ENCODE measurements at places on chromosomes 11 and 22.

- DNase-seq = no peak
Observed at GRCh38 chr11:68734111-68734510, 17.2 kb downstream of the TESMIN start.

GRCh38 chr11:133072378-133072777 lies 459.9 kb downstream of the OPCML start:
- no peak for DNase-seq

GRCh38 chr22:36014546-36015074 lies 14.0 kb downstream of the RBFOX2 start:
- DNase-seq = no peak

DNA sequence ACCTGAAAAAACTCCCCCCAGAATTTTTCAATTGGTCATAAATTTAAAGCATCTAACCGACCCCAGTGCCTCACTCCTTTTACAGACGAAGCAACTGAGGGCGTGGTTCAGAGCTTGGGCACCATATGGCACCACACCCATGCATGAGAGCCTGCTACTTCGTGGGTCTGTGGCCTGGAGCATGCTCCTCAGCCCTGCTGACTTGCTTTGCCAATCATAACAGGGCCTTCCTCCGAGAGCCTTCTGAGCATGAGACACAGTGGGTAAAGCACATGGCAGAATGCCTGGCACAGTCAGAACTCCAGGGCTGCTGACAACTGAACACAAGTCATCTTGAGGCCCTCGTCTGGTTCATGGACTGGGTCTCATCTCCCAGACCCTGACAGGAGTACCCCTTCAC lies 33.3 kb downstream of the HIRA start:
- no peak for DNase-seq

GRCh38 chr22:45678961-45679912 lies 7.6 kb downstream of the ATXN10 start:
- no peak for DNase-seq

- no peak for DNase-seq
Observed at GRCh38 chr22:31339148-31339832, 6.9 kb downstream of the PATZ1 start.

DNA sequence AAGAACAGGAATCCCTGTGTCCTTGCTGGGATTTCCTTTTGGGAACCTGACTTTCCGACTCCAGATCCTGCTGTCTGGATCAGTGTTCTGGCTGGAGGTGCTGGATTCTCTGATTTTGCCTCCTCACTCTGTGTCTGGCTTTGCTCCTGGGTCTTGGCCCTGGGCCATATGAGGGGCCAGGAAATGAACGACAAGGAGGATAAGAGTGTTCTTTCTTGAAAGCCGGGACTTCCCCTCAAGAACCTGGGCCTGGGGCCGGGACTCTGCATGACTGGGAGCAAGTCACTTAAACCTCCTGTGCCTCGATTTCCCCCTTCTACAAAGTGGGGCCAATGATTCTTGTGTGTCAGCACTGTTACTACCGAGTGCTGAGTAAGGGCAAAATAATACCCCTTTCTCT lies 2.9 kb upstream of the MYO7A start:
- no peak for DNase-seq

DNA sequence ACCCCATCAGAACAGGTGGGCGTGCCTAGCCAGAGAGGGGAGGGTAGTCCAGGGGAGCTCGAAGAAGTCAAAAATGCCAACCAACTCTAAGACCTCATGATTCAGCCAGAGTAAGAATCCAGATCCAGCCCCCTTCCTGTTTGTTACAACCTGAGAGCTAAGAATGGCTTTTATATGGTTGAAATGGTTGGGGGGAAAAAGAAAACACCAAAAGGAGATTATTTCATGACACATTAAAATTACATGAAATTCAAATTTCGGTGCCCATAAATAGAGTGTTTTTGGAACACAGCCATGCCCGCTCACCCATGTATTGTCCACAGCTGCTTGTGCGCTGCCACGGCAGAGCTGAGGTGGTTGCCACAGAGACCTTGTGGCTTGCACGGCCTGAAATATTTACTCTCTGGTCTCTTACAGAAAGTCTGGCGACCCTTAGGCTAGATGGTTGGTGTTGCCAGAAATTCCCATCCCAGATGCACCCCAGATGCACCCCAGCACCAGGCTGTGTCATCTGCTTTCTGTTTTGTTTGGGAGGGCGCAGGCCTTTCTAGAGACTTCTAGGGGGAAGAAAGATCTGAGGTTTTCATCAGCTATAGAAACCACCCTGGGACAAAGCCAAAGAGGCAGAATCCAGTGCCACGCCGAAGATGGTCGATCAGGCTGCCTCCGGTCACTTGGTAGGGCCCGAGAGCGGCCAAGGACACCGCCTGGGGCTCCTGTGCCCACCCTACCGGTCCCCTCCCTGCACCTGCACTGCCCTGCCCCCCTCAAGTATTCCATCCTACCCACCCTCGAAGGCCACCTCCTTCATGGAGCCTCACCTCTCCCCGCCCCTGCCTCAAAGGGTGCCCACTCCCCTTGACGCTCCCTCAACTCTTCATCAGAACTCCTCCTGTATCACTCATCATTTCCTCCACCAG lies 80.2 kb downstream of the DSCAML1 start:
- DNase-seq = no peak

DNA sequence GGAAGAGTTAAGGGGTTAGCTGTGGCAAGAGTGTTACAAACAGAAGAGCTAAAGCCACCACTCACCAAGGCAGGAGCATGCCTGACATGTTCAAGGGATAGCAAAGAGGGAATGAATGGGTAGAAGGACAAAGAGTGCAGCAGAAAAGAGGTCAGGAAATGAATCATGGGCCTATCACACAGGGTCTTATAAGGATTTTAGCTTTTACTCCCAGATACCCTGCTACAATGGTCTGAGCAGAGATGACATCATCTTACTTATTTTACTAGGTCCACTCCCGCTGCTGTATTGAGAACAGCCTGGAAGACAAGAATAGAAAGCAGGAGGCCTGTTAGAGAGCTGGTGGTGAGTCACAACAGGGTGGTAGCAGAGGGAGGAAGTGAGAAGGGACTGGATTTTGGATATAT lies 9.8 kb downstream of the TRAF6 start:
- no peak for DNase-seq

DNA sequence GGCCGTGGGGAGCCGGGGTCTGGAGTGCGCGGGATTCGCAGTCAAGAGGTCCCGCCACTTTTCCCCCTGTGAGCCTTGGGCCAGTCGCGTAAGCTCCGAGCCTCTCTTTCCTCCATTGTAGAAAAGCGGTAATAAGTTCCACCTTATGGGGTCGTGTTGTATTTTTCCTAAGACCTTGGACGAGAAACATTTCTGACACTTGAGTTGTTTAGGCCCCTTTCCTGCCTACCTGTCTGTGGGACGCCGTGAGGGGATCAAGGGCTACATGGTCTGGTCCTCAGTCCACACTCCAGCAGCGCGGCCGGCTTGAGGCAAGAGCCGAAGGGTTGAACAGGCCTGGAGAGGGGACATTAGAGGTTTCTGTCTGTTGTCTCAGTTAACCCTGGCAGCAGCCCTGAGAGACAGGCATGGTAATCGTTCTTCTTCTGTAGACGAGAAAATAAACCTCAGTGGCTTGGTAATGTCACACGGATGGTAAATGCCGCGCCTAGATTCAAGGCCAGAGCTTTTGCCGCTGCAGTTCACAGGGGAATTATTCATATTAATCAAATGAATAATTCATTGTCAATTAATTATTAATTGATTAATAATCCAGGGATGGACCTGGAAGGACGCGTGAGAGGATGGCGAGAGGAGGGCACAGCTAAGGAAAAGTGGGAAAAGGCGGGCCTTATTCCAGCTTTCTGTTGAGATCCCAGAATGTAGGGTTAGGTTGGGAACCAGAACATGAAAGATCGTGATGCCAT lies 545 bp downstream of the FEN1 start:
- no peak for DNase-seq

- DNase-seq = no peak
Observed at GRCh38 chr11:2122907-2123627, 16.1 kb downstream of the IGF2 start.

DNA sequence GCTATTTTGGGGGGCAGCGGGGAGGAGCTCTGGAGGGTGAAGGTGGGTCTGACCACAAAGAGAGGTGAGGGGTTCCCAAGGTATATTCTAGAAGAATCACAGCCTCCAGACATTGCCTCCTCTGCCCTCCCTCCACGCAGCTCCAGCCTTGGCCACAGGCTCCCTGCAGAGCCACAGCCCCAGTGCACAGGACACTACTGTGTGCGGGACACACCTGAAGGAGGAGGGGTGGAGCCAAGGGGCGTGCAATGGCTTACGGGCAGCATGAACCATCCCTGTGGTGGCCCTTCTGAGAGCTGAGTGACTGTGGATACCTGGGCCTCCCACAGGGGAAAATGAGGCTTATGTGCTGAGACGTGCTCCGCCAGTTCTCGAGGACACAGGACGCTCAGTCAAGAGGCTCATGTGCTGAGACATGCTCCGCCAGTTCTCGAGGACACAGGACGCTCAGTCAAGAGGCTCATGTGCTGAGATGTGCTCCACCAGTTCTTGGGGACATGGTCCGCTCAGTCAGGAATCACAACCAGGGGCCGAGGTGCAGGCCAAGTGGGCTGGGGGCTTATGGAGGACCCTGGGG lies 417.3 kb downstream of the SHANK2 start:
- DNase-seq = no peak

DNA sequence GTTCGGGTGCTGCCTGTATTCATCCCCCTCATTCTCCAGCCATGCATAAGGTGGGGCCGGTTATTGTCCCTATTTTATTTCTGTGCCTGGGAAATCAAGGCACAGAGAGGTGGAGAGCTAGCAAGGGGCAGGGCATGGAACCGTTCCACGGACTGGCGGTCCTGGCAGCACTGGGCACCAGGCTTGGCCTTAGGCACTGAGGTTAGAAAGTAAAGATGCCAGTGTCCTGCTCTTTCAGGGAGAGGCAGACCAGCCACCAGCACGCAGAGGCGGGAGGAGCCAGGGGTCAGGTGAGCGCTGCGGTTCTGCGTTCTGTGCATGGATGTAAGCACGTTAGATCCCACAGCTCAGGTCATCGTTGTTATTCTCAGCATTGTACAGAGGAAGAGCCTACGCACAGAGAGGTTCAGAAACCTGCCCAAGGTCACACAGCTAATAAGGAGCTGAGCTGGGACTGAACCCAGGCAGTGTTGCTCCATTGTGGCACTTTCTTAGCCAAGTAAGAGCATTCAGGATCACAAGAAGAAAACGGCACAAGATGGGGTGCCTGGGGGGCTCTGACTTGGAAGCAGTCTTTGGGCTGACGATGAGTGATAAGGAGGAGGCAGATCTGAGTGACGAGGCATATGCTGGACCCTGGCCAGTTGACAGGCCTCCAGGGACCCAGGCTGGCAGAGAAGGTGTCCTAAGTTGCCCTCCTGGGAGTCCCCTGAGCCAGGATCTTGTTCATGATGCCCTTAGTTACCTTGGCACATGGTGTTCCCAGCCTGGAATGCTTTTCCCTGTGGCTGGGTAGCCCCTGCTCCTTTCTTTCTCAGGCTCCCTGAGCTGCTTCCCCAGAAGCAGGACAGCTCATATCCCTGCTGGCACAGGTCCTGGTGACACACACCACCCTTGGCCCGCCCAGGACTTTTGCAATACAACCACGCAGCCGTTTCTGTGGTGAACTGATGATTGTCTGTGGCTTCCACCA lies 41.1 kb downstream of the OSBPL5 start:
- DNase-seq = no peak

- no peak for DNase-seq
Observed at GRCh38 chr22:40377931-40378330, 7.5 kb downstream of the SGSM3 start.

DNA sequence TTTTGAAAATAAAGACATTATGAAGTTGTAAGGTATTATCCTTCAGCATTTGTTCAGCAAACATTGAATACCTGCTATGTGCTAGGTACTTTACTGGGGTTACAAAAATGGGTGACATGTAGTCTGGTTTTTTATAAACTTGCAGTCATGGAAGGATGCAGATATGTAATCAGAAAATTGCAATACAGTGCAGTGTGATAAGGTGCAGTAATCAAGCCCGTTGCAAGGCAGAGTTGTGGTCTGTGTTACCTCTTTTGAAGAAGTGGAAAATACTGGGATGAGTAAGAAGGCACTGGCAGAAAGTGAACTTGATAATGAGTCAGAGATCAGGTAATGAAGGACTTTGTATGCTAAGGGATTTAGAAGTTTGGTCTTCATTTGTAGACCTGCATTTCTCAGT lies 8.1 kb downstream of the FBXO7 start:
- no peak for DNase-seq

DNA sequence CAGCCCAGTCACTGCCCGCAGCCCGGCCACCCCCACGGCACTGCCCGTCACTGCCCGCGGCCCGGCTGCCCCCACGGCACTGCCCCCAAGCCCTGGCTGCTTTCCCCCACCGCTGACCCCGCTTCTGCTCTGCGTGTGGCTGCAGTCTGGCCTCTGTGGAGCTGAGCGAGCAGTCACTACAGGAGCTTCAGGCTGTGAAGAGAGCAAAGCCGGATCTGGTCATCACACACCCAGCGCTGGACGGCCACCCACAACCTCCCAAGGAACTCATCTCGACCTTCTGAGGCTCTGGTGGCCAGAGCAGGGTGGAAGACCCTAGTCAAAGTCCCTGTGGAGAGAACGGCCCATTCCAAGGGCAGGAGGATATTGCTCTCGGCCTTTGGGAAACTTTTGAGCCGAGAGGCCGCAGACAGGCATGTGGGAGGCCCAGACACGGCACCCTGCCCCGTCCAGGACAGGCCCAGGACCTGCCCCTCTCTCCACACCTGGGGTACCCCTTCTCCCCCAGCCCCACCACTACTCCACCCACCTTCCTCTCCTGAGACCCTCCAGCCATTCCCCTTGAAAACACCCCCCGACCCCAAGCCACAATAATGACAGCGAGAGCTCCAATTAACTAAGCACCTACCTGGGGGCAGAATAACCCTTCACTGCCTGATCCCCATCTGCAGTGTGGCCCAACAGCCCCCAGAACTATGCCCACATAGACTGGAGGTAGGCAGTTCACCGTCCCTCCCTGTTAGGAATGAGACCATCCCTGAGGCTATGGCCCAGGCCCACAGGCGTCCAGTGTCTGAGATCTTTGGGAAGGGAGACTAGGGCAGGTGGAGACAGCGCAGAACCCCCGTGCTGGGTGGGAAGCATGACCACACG lies 3.7 kb upstream of the PGGHG start:
- no peak for DNase-seq

DNA sequence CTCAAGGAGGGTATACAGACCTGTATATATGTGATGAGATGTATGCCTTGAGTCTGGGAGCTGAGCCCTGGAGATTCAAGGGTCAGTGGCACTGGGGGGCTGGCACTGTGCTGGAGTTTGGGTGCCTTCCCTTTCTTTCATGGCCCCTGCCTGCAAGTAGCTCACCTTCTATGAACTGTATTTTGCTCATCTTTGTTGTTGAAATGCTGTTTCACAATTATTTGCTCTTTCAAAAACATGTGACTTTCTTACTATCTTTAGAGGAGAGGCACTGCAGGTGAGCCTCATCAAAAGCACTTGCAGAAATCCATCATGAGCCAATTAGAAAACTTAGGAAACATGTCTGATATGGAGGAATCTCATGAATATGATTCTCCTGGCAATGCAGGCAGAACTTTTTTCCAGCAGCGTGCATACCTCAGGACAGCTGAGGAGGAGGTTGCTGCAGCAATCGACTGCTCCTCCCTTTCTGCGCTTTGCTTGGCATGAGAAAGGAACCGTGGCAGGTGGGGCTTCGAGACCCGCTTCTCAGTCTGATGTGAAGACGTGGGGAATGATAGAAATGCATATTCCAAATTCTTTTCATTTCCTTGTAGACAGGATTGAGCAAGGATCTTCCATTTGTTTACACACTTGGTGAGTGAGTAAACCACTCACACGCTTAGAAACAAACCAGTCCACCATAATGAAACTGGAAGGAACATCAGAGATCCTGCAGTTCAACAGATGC lies 178.4 kb upstream of the E2F8 start:
- DNase-seq = no peak

- no peak for DNase-seq
Observed at GRCh38 chr11:114157476-114158050, 98.1 kb downstream of the ZBTB16 start.

GRCh38 chr11:57202281-57202680 lies 20.5 kb downstream of the LRRC55 start:
- DNase-seq = no peak
